ENCODE measurements at places on chromosomes 11 and 22.
A peak's percentile ranks its signal among the peaks of the same experiment; 100 is the strongest.

GRCh38 chr22:17803609-17804270 lies 29.5 kb upstream of the BID start:
- DNase-seq, result no peak

DNA sequence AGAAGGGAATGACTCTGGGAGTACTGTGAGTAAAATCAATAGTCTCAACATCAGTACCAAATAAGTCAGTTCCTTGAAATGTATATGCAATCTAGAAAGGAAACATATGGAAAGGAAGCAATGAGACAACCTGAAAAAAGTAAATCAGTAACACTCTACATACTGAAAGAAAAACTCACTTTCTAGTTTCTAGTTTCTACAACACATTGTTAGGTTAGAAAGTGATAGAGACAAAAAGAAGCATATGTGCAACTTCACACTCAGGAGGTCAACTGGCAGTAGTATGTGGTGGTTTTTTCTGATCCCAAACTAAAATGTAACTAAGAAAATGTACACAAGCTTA lies 156.5 kb upstream of the SOX6 start:
- DNase-seq, result no peak

DNA sequence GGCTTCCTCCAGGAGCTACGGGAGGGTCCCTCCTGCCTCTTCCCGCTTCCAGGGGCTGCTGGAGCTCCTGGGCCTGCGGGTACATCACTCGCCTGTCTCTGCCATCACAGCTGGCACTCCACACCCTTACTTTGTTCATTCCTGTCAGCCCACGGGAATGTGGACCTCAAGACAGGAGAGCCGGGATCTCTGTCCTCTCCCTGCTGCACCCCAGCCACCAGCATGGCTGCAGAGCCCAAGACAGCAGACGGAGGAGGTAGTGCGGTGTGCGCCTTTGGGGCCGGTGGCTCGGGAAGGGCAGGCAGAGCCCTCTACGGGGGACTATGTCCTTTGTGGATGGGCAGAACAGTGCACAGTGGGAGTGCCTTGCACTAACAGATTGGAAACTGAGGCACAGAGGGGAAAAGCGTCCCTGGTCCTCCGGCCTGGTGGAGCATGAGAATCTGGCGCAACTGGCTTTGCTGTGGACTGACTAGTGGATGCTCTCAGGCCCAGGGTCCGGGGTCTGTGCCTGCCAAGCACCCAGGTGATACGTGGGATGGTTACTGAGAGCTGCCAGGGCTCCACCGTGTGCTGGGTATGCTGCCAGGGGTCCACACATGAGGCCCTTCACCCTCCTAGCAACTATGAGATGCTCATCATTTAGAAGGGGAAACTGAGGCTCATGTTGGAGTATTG lies 47.3 kb downstream of the IGF2 start:
- no peak for DNase-seq

DNA sequence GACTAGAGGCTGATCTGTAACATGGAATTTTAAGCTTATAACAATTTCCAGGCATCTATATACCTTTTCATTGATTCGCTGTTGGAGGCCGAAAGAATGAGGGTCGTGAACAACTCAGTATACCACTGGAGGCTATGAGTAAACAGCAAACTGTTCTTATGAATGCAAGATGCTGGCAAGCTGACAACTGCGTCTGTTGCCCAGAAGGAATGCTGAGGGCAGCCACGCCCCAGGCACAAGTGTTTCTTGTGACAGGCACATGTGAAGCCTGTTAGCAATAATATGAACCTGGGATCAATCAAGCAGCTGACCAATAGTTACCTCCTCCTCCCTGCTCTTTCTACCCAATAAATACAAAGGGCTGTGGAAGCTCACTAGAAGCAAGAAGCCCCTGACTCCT lies 15.3 kb downstream of the RTCB start:
- DNase-seq, result no peak

DNA sequence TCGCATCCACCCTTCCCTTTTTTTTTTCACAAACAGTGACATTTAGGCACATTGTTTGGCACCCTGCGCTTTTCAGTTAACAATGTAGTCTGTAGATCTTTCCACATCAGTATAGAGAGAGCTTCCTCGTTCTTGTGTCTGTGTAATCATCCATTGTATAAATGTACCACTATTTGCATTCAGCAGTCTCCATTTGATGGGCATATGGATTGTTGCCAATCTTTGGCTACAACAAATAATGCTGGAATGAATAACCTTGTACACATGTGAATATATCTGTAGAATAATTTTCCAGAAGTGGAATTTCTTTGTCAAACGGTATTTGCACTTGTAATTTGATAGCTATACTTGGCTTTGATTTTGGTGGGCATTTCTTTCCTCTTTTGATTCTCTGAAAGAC lies 17.1 kb downstream of the MPEG1 start:
- no peak for DNase-seq

GRCh38 chr11:746289-747157 lies 741 bp upstream of the TALDO1 start:
- DNase-seq, result no peak

- peak; percentile 54 for DNase-seq
Measured at GRCh38 chr11:33065445-33066178, 26.2 kb downstream of the TCP11L1 start.

DNA sequence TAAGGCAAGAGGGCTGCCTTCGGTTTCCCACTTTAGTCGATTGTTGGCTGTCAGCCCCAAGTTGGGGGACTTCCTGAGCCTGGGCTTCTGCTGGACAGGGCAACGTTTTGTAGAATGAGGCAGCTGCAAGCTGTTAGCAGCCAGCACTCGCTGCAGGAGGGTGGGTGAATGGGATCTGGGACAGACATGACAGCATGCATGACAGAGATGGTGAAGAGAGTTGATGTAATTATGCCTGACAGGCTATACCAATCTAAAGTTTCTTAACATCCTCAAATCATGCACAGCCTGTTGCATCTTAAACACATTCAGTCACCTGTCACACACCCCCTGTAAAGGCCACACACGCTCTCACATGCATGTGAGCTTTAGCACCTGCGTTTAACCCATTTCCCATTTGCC lies 49.2 kb downstream of the CWC15 start:
- DNase-seq, result no peak

Data from kidney glomerular epithelial cell (primary cell).